NCI-H1436 treated with DMSO at 0.1 percent for 48 hours (cell line): ENCODE measurements at places on chromosomes 11 and 22.

- no peak for DNase-seq
Measured at GRCh38 chr22:37491559-37492427, 5.6 kb upstream of the MFNG start.

DNA sequence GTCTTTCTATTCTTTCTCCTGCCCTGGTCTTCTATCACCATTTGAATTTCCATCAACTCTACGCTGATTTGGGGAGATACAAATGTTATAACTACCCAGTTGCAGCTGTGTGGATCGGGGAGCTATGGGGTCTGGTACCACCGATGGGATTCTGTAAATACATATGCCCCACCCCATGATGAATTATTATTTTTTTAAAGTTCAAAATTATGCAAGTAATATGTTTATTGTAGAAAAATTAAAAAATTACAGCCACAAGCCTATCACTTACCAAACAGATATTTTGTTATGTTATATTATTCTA is 52.4 kb upstream of the CLMP start:
- no peak for DNase-seq

GRCh38 chr11:113447621-113448315 is 27.4 kb downstream of the DRD2 start:
- no peak for DNase-seq

DNA sequence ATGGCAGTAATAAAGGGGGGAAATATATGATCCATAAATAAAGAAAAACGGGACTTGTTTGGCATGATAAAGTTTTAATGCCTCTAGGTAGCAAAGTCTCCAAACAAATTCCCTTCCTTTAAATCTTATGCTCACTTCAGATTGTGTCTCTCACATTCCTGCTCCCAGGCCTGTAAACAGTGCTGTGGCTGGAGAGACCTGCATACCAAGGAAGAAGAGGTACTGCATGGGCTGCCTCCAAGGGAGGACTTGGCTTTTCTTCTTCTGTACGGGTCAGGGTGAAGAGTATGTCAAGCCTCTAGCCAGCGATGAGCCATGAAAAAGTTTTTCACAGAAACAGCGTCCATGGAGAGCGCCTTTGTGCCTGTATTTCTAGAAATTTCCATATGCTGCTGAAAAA is 161.8 kb downstream of the KIRREL3 start:
- no peak for DNase-seq

GRCh38 chr11:92276773-92277172 is 52.2 kb downstream of the FAT3 start:
- no peak for DNase-seq

DNA sequence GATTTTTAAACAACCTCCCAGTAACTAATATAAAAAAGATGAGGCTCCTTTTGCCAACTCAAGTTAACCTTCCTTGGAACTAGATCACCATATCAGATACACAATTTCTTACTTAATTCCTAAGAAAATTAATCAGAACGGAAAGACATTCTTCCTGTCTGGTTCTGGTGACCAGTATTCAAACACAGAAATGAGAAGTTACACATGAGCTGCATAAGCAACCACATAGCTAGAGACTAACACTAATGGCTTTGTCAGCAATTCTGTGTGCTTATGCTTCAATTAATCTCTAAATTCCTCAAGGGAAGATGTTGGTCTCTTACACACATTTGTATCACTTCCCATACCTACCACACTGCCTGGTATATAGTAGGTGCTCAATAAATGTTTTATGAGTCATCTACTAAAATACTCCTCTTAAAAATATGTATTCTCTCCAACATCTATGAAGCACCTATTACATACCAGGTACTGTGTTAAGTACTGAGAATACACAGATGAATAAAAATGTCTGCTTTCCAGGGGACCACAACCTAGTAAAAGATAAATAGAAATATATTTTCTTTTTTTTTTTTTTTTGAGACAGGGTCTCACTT is 54.5 kb downstream of the GAB2 start:
- no peak for DNase-seq

GRCh38 chr11:27839226-27839913 is 139.1 kb upstream of the BDNF start:
- no peak for DNase-seq

DNA sequence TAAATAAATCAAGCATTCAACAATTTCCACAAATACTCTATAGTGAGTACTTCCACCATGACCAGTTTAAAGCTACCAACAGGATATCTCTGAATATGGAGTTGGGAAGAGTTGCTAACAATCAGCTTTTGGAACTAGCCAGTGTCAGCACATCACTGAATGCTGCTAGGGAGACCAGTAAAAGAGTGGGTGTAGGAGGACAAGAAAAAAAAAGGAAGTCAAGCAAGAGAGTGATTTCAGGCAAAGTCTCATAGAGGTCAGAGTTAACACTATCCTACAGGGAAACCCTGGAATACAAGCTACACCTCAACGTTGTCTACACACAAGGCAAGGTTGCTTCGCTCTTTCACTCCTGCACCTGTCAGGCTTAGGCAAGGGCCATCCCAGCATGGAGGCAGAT is 24.2 kb downstream of the EIF3F start:
- no peak for DNase-seq
